Gastrocnemius medialis (tissue), 4 donors: ENCODE measurements at places on chromosomes 6 and 20. TPM values are rescaled to one million over a fixed set of nuclear protein-coding genes. Genes with fewer than 3 reads are reported as not detected.

FRMD1 gene
- total RNA-seq, result 0.12 TPM

WFDC5 gene
- total RNA-seq, result not detected

SMOC2 gene
- total RNA-seq, result 7.2 TPM

OR12D1 gene
- not detected for total RNA-seq

HLA-DMB gene
- 4.4 TPM for total RNA-seq

PTCHD4 gene
- not detected for total RNA-seq

DNA sequence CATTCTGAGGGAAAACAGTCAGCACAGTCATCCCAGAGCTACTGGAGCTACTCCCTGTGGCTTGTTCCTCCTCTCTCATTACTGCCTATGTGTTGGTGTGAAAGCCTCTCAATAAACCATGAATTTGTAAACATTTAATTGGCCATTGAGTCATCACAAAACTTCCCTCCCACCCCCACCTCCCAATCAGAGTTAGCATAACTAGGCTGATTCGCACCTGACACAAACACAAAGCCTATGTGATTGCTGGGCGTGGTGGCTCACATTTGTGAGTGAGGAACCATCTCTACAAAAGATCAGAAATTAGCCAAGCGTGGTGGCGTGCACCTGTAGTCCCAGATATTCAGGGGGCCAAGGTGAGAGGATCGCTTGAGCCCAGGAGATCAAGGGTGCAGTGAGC, 17.1 kb upstream of the SNTA1 start:
- no peak for DNase-seq

DNA sequence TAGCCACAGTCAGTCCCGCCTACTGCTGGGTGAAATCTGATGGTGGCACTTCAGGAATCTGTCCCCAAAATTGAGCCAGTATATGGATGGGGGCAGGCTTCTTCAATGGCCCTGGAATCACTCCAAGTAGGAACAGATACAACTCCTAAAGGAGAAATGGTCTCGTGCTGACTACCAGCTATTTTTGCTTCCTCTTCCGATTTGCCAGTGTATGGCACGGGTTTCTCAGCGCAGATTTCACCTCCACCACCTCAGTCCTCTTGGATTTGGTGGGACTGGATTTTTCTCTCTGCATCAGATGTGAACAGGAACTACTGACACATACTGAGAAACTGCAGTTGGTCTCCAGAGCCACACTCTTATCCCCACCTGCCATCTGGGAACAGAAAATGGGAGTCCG, 27.2 kb downstream of the PNPLA1 start:
- no peak for DNase-seq

GRCh38 chr20:62344782-62345181, 22.3 kb downstream of the LAMA5 start:
- no peak for DNase-seq

DNA sequence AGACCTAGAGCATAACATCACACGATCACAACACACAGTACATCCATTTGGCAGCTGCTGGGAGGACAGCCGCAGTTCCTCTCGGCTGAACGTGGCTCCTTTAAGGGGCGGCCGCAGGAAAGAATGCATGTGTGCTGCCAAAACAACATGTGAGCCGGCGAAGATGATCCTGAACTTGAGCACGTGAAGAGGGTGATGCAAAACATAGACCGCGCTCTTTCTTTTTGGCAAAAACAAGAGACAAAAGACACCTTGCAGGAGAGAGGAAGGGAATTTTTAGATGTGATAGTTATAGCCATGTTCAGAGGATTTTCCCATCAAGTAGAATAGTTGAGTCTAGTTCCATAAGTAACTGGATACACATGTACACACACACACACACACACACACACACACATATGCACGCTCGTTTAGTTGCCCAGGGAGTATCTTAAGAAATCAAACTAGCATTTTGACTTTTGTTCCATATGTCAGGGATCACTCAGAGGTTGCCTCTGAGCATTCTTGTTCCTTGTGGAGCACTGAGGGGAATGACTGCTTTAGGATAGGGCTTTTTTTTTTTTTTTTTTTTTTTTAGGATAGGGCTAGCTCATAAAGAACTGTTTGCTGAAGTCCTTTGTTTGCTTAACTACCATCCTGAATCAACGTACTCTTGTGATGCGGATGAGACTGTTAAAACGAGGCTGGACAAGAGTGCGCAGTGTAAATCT, 21.7 kb upstream of the RANBP9 start:
- DNase-seq, result peak; percentile 94

- peak; percentile 96 for DNase-seq
Observed at GRCh38 chr20:31572701-31573554, 32.2 kb upstream of the ID1 start.

DNA sequence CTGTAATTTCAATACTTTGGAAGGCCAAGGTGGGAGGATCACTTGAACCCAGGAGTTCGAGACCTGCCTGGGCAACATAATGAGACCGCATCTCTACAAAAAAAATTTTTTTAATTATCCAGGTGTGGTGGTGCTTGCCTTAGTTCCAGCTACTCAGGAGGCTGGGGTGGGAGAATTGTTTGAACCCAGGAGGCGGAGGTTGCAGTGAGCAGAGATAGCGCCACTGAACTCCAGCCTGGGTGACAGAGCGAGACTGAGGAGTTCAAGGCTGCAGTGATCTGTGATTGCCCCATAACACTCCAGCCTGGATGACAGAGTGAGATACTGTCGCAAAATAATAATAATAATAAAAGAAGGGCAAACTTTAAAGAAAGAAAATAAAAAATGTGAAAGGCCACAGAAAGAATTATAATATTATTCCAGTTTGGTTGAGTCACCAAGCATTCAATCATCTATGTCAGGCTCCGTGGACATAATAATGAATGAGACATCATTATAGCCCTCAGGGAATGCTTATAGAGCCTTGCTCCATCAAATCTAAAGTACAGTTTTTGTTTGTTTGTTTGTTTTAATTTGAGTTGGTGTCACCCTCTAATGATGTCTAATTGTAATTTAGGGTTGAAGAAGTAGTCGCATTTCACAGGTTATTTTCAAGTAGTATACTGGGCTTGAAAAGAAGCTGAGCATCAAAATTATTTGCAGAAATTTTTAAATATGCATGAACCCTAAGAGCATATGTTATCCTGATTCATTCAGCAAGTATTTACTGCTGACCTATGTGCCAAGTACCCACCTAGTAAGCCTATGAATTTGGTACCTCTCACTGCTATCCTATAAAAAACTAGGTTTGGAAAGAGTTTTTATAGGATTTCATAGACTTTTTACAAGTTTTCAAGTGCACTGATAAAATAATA, 15.1 kb downstream of the GLYATL3 start:
- DNase-seq, result no peak

- no peak for DNase-seq
Observed at GRCh38 chr6:166563200-166563599, 23.3 kb downstream of the RAMACL start.

DNA sequence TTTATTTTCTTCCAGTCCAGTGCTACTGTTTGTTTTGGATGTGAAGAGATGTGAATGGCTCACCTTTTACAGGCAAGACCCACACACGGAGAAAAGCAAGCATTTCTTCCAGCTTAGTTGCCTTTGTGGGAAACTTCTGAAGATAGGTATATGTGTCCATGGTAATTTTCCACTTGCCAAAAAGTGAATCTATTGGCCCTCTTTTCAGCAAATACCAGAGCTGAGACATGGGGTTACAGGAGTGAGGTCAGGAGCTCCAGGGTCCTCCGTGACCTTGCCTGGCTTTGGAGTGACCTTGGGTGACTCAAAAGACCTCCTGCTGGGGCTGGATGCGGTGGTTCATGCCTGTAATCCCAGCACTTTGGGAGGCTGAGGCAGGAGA, 166.7 kb downstream of the SCML4 start:
- no peak for DNase-seq

GRCh38 chr6:165729307-165729936, 66.4 kb upstream of the PDE10A start:
- DNase-seq, result no peak

DNA sequence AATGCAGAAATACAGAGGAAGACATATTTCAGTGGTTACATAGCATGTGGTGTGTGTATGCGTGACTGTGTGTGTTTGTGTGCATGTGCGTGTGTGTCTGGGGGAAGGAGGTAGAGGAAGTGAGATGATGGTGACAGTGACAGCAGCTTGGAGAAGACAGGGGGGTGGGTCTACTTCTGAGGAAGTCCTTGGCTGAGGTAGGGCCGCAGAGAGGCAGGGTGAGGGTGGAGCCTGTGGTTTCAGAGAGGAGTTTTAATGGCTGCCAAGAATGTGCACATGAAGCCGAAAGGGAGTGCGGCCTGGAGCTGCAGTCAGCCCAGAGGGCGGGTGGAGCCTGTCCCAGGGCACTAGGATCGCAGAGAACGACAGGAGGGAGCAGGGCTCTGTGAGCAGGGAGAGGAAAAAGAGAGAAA, 22.7 kb upstream of the RNF24 start:
- DNase-seq, result peak; percentile 57
